MCF 10A (cell line): ENCODE measurements at places on chromosomes 5 and 9.

DNA sequence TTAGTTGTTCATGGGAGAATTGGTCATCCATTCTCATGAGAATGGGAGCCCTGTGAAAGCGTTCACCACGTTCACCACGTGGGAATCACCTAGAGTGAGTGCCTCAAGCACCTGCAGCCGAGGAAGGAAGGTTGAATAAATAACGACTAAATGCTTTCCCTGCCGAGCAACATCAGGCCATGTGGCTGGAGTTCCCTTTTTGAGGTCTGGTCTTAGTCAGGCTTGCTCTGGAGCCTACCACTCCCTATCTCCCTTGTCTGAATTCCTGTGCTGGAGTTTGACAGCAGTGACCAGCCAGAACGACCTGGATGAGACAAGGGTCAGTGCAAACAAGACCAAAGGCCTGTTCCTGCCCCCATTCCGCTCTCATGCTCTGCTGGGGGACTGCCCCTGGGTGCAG is 28.5 kb downstream of the KCNMB1 start:
- DNase-seq: no peak

- no peak for DNase-seq
Observed at GRCh38 chr5:54702470-54702869, 184.9 kb downstream of the SNX18 start.

DNA sequence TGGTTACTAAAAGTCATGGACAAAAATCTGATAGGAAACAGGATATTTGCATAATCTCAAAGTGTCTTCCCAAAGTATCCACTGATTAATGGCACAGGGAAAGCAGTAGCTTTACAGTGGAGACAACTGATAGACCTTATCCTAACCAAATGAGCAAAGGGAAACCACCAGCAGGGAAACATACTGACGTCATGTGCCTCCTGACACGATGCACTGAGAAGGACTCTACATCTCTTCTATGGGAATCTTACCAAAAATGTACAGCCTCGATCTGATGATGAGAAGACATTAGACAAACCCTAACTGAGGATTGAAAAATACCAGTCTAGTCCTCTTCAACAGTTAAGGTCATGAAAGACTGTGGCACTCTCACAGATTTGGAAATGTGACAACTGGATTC is 166.2 kb downstream of the INSYN2B start:
- no peak for DNase-seq

DNA sequence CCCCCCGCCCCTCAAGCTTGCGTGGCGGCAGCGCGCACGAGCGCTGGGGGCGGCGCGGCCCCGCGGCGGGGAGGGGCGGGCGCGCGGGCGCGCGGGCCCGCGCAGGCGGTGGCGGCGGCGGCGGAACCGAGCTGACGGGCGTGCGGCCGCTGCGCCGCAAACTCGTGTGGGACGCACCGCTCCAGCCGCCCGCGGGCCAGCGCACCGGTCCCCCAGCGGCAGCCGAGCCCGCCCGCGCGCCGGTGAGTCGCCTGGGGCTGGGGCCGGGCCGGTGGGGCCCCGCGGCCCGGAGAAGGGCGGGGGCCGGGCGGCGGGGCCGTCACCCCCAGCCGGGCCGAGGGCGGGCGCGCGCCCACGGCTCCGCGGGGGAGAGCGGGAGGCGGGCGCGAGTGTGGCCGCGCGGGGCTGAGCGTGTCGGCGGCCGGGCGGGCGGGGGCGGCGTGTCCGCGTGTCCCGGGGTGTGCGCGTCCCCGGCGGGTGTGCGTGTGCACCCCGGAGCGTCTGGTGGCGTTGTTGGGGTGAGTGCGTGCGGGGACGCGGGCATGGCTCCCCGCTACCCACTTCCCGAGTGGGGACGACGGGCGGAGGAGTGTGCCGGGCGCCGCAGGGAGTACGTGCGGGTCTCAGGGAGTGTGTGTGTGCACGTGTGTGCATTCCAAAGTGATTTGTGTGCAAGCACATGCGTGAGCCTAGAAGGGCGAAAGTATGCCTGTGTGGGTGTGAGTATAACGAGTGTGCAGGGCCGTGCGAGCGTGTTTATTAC is at the start of gene NEK6:
TSS of gene NEK6 (plus strand) at position 106 of the 763 bp plus-strand sequence. CDS start 44,016 bp downstream, outside the sequence.
- no peak for DNase-seq

GRCh38 chr5:137901011-137901817 is 12.0 kb downstream of the PKD2L2 start:
- no peak for DNase-seq

DNA sequence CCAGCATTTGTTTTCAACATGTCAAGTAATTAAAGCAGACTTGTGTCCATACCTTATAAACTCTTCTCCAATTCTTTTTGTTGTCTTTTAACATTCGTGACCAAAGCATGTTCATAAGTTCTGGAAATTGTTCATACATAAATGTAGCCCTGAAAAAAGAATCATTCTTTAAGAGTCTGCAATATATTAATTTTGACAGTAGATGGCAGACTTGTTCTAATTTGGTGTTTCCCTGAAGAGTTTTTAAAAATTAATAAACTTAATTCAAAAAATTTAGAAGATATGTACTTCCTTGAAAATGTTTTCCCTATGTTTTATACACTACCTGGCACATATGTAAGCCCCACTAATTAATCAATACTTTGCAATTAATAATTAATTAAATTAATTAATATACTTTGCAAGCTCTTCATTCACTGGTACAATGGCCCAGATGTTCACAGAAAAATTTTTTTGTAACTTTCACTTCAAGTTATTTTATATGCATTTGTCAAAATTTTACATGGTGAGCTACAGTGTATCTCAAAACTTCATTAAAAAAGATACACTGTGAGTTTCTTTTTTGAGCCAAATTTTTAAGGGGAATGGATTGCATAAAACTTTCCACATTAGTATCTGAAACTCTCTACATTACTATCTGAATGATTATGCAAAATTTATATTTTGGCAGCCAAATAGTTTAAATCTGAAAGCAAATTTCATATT is 42.1 kb downstream of the CLINT1 start:
- DNase-seq: peak; percentile 40

DNA sequence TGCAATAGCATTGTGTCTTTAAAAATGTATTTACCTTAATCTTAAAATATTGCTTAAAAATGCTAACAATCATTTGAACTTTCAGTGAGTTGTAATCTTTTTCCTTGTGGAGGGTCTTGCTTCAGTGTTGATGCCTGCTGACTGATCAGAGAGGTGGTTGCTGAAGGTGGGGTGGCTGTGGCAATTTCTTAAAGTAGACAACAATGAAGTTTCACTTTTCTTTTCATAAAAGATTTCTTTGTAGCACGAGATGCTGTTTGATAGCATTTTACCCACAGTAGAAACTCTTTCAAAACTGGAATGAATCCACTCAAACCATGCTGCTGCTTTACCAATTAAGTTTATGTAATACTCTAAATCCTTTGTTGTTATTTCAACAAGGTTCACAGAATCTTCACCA is 50.8 kb downstream of the NR3C1 start:
- no peak for DNase-seq
